ENCODE measurements at places on chromosomes 13 and 19.

- DNase-seq, result no peak
Observed at GRCh38 chr13:104422668-104423067, 1356.5 kb upstream of the SLC10A2 start.

GRCh38 chr13:32272021-32272683 is 43.0 kb downstream of the ZAR1L start:
- DNase-seq, result no peak

GRCh38 chr13:39786091-39786490 is 130.6 kb downstream of the COG6 start:
- DNase-seq, result no peak

DNA sequence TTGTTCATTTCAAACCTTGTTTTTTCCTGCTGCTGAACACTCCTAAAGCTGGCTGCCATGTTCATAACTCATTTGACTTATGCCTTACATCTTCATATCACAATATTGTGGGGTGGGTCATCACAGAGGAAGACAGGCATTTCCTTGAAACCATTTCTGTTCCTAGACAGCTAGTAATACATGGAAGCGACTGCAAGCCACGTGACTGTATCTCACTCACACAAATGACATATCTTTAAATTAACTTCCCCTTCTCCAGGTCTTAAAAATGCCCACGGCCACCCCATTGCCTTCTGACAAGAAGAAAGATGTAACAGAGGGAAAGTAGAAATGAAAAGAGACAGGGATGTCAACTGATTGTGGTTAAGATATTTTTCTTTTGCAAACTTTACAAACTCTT is 236.8 kb downstream of the LMO7 start:
- DNase-seq, result no peak

DNA sequence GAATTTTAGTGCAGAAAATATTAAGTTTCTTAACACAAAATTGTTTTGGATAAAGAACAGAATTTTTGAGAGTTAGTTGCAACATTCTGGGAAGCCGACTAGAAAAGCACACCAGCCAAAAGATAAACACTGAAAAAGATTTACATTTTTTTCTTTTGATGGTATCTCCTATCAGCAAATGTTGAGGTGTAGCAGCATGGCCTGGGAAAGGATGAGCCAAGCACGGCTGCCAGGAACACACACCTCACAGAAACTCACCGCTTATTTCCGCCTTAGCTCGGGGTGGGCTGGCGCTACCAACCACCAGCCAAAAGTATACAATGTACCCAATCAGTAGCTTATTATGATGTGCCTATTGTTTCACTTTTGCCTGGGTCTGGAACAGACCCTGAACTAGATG is 134.7 kb downstream of the MIPEP start:
- DNase-seq, result no peak

- DNase-seq, result no peak
Observed at GRCh38 chr13:41706152-41706551, 248.8 kb downstream of the RGCC start.

DNA sequence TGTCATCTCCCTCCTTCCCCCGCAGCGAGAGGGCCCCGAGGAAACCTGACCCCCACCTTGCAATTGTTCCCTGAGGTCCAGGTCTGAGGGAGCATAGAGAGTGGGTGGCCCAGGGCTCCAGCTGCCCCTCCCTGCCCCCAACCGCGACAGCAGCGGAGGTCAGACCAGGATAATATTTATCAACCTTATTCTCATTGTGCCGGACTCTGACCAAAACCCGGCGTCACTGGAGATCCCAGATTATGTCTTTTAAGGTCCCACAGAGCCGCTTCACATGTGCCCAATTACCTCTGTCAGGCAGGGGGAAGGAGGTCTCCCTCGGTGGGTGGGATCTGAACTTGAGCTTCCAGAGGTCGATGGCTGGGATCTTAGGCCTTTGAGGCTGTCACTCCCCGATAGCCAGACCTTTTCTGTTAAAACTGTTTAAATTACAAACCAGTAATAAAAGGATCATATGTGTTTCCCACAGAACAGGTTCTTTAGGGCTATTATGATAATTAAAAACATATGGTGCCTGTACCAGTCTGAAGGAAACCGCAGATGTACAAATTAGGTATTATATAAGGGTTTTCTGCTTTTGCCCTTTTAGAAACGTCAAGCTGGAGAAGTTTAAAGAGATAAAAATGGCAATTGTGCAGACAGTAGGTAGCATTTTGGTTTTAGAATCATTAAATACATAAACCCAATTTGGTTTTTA is 195.5 kb downstream of the ZNF536 start:
- DNase-seq, result no peak

DNA sequence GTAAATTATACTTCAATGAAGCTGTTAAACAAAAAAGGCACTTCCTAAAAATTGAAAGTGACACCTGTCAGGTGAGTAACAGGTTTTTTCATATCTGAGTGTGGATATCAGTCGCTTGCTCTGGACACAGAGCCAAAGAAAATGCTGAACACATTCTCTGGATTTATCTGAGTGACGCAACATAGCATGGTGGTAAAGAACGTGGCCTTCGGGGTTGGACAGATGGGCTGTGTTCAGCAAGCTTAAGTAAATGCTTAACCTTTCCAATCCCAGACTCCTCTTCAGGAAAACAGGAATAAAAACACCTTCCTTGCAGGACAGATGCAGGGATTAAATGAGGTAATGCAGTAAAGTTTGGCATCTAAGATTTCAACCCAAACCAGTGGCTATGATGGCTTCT is 132.0 kb downstream of the FOXO1 start:
- DNase-seq, result no peak

GRCh38 chr19:10418235-10418484 is 2.2 kb upstream of the PDE4A start:
- DNase-seq, result no peak

GRCh38 chr13:30346789-30347167 is 39.4 kb upstream of the KATNAL1 start:
- no peak for DNase-seq

DNA sequence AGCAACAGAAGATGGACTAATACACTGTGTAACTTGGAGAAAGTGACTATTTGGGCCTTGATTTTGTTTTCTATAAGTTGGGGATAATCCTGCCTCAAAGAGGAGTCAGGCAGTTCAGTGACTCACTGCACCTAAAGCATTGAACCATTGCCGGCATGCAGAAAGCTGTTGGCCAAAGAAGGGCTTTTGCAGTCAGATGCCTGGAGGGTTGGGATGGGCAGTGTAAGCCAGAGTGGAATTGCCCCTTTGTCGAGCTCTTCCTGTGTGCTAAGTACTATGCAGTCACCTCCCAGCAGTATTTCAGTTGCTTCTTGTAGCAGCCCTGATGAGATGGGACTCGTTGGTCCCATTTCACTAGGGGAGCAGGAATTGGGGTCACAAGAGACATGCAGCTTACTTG is 11.1 kb downstream of the ZNF473 start:
- DNase-seq, result no peak

- peak; percentile 28 for DNase-seq
Observed at GRCh38 chr13:41222259-41222852, 28.0 kb upstream of the KBTBD7 start.

DNA sequence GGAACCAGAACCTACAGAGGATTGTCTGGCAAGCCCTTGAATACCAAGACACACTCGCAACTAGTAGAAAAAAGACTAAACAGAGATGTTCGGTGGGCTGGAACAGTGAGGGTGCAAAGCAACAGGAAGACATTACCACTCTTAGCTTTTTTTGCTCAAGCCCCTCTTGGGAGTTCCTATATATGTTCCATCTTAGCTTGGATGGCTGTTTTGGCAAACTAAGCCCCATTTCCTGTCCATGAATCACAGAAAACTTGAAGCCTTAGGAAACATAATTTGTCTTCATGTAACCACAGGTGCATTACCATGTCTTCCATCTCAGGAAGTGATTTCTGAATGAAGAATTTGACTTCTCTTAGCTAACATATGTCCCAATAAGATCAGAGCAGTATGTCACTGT is 446.3 kb downstream of the OLFM4 start:
- no peak for DNase-seq

DNA sequence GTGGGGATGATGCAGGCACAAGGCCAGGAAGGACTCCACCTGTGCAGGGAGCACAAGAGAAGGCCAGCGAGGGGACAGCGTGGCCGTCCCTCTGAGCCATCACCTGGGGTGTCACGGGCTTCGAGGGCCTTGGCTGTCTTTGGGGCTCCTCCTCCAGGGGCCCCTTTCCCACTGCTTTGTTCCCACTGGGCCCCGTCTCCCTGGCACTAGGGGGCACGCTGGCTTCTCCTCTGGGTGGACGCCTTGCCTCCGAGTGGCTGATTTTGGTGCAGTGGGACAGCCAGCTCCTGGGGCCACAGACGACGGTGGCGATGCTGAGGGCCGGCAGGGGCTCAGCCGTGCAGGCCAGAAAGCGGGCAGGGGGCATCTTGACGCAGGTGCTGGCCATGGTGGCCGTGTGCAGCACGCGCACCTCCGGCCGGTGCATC is 43.2 kb upstream of the GRTP1 start:
- no peak for DNase-seq

DNA sequence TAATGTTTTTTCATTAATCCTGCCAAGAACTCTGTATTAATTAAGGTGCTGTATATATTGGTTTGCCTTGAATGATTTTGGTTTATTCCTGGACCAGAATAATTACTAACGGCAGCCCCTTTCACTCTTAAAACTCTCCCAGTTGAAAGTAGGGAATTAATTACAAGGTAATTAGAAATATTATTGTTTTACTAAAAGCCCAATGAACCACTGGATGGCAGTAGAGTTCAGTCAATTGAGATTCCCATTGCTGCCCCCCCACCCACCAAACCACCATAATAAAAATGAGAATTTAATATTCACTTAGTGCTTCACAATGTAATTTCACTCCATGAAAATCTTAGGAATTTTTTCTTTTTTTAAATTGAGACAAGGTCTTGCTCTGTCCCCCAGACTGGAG is 13.7 kb downstream of the WBP4 start:
- DNase-seq, result no peak

DNA sequence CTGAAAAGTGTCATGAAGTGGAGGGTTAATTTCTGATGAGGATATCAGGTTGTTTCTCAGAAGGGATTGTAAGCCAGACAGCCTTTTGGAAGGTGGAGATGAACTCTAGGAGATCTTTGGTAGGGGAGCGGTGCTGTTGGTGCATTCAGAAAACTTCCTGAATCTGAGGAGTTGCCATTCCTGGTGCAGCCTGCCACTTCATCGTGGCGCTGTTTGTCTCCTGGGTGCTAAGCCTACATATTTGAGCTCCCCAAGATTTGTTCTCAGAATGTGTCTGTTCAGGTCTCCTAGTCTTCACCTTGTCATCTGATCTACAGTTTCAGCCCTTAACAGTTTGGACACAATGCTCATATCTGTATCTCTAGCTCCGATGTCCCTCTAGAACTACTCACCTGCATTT is 285.6 kb downstream of the MTUS2 start:
- DNase-seq, result no peak

GRCh38 chr13:30690282-30691188 is 44.8 kb upstream of the ALOX5AP start:
- DNase-seq, result peak; percentile 72

- DNase-seq, result peak; percentile 80
Observed at GRCh38 chr19:38361633-38362075, 12.7 kb upstream of the PSMD8 start.

DNA sequence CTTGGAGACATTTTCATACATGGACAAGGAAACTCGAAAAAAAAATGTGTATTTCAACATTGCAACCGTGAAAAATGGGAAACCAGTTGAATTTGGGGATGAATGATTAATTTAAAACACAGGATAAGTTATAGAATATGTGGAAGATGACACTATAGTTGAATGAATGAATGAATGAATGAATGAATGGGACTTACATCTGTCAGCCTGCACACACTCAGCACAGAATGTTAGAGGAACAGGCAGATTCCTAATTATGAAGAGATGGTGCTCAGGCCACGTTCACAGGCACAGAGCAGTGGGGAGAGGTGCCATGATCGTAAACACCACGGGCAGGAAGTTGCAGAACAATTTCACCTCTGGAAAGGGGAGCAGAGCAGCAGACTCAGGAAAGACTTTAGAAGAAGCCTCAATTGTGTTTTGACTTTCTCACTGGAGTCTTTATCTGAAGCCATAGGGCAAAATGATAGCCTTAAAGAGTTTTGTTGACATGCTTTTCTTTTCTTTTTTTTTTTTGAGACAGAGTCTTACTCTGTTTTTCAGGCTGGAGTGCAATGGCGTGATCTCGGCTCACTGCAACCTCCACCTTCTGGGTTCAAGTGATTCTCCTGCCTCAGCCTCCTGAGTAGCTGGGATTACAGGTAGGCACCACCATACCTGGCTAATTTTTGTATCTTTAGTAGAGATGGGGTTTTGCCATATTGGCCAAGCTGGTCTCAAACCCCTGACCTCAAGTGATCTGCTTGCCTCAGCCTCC is 4.9 kb upstream of the SULT2A1 start:
- DNase-seq, result no peak

- DNase-seq, result no peak
Observed at GRCh38 chr19:54616057-54616456, 14.2 kb upstream of the LILRB1 start.

DNA sequence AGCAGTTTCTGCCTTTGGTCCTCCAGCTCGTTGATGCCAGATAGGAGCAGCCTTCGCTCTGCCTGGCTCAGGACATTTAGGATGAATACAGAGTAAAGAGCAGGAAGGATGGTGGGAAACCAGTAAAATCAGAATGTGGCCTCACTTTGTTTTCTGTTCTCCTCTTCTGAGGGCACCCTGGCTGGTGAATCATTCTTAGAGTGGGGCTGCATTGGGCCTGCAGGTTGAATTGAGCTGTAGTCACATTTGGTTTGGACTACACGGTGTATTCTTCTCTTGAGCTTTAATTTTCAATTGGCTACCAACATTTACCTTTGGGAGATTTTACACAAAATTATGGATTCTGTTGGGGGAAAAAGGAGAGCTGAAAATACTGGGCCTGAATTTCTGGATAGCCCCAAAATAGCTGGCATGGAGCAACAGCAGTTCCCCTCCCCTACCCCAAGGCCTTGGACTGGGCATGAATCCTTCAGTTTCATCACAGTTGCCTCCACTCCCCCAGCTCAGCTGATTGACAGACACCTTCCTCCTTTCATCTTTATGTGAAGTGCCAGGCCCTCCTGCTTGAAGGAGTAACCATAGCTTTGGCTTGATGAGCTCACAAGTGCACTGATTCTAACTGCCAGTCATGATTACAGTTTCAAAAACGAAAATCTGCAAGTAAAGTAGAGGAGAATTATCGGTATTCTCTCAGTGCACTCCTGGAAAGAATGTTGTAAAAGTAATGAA is 24.3 kb downstream of the ERCC5 start:
- no peak for DNase-seq

GRCh38 chr19:49017666-49018351 is 918 bp upstream of the LHB start:
- DNase-seq, result peak; percentile 45

DNA sequence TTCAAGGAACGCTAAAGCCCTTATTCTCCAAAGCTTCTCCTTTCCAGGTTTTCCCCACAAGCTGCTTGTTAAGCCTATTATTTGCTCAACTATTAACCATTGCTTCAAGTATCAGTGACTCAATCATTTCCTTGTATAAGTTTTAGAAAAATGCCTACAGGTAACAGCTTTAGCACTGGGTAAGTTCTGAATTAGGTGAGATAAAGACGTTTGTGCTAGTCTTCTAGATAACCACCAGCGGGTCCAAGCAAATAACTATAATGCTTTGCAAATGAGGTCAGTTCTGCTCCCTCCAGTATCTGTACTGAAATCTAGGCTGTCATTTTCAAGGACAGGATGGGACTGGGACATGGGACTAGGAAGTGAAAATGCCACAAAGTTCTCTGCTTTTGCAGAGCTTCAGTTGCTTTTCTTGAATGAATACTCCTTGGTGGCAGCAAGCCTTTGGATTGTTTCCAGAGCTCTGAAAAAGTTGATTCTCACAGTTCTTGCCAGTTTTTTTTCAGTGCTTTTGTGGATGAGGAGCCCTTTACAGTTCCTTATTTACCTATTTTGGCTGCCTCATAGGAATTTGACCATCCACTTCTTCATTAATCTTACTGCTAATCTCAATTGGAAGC is 1487.7 kb downstream of the EFNB2 start:
- no peak for DNase-seq

GRCh38 chr13:108897955-108898354 is 268.5 kb downstream of the MYO16 start:
- DNase-seq, result no peak

Data from adrenal gland (tissue), 19 donors.